ENCODE measurements at places on chromosomes 3 and 15.

- no peak for DNase-seq
Observed at GRCh38 chr15:38954090-38954489, 389.5 kb upstream of the RASGRP1 start.

GRCh38 chr3:24481193-24481592 is 13.5 kb downstream of the THRB start:
- DNase-seq, result no peak

GRCh38 chr3:105629718-105630117 is 239.1 kb downstream of the CBLB start:
- DNase-seq, result no peak

DNA sequence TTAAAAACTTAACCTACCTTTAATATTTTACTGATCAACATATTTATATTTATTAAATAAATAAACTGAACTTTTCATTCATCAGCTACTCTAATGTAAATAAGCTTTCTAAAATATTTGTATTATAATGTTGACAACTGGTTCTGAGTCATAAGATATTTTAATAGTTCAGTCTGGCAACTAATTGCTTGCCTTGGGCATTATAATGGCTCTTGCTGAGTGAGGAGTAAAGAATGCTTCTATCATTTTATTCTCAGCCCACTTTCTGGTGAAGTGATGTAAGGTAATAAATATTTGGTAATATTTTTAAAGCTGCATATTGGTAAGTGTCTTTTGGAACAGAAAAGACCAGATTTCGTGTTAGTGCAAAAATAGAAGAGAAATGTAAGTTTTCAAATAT is 81.5 kb downstream of the DIPK2A start:
- DNase-seq, result peak; percentile 75

GRCh38 chr15:91782221-91782620 is 71.3 kb upstream of the SLCO3A1 start:
- DNase-seq, result no peak

GRCh38 chr15:56871867-56872266 is 46.6 kb upstream of the TCF12 start:
- DNase-seq, result no peak

Data from fibroblast of skin of scalp (primary cell).